EH (cell line): ENCODE measurements at places on chromosomes 3 and 15.
A peak's percentile ranks its signal among the peaks of the same experiment; 100 is the strongest.

- DNase-seq: peak; percentile 3
Observed at GRCh38 chr3:126340081-126340511, 17.1 kb downstream of the KLF15 start.

DNA sequence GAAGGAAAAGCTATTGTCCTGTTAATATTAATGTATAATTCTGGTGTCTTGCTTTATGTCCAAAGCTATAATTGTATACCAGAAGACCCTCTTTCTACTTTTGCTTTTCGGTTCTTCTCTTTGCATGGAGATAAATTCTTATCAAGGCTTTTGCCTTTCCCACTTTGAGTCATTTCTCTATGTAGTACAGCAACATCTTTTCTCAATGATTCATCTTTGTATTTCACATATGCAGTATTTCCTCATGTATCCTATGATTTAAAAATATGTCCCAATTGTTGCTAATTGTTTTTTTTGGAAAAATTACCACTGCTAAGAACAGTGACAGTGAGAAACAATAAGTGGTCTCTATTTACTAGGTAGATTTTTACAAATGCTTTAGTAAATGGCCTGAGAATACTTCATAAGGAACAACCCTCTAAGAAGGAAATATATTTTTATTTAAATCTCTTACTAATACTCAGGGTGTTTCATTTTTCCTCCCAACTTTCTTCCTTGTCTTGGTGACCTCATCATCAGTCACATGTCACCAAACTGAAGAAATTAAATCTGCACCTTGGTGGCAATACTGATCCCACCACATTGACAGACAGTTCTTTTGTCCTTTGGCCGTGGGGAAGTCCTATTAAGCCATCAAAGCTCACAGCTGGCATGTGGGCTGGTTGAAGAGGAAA is 290.6 kb downstream of the SATB1 start:
- DNase-seq: peak; percentile 72

- peak; percentile 78 for DNase-seq
Observed at GRCh38 chr3:152474585-152474984, 205.9 kb downstream of the MBNL1 start.

DNA sequence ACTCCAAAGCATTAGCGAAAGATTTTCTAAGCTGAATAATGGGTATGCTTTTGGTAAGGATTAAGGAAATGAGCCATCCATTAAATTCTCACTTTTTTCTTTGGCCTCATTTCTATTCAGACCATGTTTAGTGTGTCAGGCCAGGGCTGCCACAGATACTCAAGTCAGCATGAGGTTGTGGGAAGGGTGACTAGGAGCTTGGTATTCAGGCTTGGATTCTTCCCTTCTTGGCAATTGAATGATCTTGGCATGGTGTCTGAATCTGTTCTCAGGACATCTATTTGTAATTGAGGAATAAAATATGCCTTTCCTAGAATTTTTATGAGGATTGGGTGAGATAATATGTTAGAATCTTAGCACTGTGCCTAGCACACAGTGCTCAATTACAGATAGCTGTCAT is 11.2 kb downstream of the CCNB2 start:
- peak; percentile 45 for DNase-seq

DNA sequence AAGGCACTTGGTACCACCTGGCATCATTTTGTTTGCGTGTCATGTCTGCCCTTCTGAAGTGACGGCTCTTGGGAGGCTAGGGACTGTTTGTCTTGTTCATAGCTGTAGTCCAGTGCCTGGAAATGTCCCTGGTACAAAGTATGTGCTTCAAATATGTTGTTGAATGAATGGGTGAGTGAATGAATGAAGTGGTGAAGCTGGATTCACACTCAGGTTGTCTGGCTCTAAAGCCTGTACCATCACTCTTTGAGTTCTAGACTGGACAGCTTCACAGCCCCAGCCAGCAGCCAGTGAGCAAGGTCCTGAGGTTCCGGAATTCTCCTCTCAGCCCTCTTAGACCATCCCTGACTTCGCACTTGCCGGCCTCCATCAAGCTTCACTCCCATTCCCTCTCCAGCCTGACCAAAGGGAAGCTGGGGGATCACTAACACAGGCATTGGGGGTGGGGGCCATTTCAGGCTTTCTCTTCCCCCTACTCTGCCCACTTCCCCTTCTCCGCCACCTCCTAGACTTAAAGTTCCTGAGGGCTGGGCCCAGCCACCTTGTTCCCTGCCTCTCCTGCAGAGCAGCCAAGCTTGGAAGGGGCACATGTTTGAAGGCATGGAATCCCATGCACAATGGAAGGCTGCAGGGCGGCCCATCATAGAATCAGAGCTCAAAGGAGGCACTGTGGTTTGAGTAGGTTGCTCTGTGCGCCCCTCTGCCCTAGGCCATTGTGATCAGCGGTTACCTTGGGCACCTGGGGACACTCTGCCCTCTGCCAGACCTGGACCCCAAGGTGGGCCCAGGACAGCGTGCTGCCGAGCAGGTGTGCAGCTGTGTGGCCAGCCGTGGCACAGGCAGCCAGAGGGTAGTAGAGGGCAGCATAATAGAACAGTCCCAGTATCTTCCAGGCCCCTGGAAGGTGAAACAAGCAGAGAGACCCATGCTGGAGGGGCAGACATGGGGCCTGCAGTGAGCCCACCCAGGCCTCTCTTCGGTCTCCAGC is 7.7 kb downstream of the STRA6 start:
- DNase-seq: no peak

- peak; percentile 12 for DNase-seq
Observed at GRCh38 chr15:35540021-35540420, 5.9 kb downstream of the DPH6 start.

DNA sequence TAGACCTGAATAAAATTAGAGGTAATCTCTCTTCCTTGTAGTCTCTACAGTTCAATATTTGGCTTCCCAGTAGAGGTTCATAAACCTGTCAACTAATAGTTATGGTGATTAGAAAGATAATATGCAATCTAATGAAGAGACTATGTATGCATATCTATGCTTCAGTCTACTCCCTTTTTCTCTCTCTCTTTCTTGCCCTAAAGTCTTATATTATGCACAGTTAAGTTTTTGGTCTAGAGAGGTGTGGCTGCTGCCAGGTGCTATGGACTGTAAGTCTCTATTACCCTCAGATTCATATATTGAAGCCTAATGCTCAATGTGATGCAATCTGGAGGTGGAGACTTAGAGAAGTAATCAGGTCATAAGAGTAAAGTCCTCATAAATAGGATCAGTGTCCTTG is 413.7 kb downstream of the FGF12 start:
- no peak for DNase-seq

DNA sequence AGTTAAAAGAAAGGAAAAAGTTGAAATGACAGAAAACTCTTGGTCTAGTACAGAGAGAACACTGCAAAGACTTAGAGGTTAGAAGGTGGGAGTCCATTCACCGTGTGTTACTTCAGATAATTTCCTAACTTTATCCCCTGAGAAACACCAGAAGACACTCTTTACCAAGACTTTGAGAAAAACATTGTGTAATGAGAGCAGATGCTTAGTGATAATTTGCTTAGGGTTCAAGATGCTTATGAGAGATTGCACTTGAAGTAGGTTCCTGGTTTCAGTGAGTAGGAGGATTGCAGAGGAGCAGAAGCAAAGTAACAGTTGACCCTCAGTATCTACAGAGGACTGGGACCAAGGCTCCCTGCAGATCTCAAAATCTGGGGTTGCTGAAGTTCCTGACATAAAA is 594.1 kb downstream of the NR2F2 start:
- no peak for DNase-seq

GRCh38 chr15:36798794-36799193 is 219.4 kb downstream of the CDIN1 start:
- DNase-seq: no peak

GRCh38 chr15:82647045-82647834 is at the start of gene CPEB1:
Gene CPEB1 (minus strand): TSS chr15:82647363. CDS start chr15:82628459, 18,904 bp downstream.
- peak; percentile 38 for DNase-seq

- no peak for DNase-seq
Observed at GRCh38 chr3:76122007-76122406, 336.7 kb upstream of the ZNF717 start.

- DNase-seq: peak; percentile 83
Observed at GRCh38 chr3:158659454-158660237, 12.8 kb downstream of the LXN start.

DNA sequence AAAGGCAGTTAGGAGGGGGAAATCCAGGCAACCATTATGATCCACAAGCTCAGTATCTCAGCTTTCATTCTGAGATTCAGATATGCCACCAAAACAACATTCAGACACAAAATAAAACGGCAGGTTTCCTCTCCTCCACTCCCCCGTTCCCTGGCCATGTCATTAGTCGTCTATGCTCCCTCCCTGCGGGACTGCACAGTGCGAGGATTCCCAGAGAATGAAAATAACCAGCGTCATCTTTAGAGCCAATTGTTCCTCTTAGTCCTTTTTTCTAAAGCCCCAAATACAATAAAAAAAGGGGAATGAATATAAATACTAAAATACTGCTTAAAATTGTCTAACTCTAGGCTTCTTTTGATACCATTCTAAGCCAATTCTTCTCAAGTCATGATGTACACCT is 7.8 kb upstream of the SLCO3A1 start:
- no peak for DNase-seq

GRCh38 chr3:133383175-133383574 is 16.7 kb upstream of the BFSP2 start:
- no peak for DNase-seq

GRCh38 chr15:47473832-47474231 is 243.5 kb upstream of the SEMA6D start:
- no peak for DNase-seq

DNA sequence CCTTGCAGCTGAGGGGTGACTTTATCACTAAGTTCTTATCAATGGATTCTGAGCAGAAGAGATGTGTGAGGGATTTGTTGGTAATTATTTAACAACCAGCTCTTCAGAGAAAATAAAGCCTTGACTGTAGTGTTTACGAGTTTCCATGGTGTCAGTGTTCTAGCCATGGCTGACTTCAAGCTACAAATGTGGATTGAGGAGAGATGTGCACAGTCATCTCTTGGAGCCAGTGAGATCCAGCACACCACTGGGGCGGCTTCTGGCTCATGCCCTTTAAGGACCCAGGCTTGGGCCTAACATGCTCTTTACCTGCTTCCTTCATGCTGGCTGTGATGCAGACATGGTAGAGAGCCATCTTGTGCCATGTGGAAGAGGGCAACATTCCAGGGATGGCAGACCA is 145.6 kb upstream of the MRPS22 start:
- DNase-seq: no peak

DNA sequence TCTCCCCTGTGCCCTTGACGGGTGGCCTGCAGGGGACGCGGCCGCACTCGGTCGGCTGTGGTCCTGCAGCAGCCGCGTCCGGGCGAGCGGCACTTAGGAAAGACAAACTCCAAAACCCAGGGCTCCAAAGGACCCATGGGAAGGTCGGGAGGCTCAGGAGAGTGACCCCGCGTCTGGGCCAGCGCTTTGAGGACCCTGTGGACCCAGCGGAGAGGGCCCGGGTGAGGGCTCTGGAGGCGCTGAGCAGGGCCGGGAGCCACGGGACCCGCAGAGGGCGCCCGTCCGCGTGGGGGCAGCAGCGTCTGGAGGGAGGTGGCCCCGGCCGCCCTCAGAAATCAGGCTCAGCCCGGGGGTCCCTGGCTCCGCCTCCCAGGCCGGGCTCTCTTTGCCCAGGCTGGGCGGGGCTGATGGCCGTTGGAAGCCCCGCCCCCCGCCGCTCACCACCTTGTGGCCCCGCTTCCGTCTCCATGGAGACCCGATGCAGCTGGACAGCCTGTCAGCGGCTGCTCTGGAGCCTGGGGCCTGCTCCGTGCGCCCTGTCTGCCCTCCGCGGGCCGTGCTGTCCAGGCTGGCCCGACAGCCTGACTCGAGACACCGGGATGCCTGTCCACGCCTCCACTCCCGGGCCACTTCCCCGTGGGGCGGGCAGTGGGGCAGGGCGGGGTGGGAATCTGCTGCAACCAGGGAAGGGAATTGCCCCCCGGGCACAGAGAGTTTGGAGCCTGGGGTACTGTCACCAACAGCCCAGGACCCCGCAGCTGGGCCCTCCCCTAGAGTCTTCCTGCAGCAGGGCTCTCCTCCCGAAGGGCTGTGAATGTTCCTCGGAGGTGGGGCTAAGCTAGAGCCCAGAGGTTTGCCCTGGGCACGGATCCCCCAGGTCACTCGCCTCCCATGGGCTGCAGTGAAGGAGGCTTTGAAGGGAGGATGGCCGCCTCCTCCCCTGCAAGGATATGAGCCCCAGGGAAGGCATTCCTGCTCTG is 34.8 kb upstream of the RPL32 start:
- peak; percentile 65 for DNase-seq

DNA sequence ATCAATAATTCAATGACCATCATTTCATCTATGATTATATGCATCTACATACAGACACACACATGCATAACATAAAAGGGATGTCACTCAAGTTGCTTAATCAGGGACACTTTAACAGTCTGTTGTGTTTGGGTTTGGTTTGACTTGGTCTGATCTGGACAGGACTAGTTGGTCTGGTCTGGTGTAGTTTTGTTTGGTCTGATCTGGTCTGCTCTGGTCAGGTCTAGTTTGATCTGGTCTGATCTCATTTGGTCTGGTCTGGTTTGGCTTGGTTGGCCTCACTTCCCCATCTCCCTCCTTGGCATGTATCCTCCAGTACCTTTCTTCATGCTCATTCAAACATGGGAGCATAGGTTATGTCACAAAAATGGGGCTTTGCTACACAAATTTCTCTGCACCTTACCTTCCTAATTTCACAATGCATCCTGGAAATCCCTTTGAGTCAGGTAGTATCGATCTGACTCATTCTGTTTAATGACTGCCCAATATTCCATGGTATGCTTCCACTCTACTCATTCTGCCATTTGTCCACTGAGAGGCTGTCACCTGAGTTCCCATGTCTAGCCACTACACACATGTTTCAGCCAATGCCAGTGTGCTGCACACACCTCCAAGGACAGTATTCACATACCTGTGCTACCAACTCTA is 73.0 kb upstream of the TPM1 start:
- DNase-seq: no peak

DNA sequence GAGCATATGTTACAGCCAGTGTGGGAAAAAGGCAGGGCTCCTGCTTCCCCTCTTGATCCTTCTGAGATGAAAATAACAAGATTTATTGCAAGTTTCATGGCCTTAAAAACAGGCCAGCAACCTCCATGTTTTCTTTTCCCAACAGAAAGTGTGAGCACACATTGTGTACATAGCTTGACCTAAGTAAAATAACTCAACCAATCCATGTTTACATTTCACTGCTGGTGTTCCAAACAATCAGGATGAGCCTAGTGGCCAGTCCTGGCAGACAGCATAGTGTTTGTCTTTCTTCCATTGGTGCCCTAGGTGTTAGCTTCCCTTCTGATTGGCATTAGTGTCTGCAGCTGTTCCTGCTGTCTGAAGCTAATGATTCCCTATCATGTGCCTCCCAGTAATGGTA is 847.7 kb downstream of the EPHA3 start:
- DNase-seq: no peak

GRCh38 chr3:46553154-46553553 is 12.9 kb downstream of the LRRC2 start:
- DNase-seq: no peak

- DNase-seq: no peak
Observed at GRCh38 chr3:152283492-152284381, 15.0 kb downstream of the MBNL1 start.
